ENCODE measurements at places on chromosomes 7 and 10.

DNA sequence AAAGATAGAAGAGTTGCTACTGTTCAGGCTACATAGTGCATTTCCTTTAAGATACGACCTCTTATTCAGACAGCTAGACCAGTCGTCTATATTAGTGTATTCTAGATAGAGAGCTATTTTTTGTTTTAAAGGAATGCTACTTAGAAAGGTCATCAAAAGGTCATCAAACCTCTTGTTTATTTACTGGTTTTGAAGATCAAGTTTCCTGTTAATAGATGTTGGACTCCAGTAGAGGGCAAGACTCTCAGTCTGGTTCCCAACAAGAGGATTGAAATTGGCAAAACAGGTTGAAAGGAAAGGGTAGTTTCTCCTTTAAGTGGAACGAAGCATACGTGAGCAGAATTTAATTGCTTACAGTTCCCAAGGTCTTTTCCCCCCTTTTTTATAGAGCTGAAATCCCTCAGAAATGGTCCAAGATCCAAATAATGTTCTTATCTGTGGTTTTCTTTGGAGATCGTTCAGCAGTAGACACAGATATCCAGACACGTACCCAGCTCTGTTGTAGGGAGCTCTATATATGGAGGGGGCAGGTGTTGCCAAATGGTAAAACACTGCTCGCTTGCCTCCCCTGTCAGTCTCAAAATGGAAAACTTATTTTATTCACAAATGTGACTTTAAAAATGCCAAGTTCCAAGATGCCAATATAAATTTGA is 37.2 kb downstream of the BAMBI start:
- DNase-seq: no peak

DNA sequence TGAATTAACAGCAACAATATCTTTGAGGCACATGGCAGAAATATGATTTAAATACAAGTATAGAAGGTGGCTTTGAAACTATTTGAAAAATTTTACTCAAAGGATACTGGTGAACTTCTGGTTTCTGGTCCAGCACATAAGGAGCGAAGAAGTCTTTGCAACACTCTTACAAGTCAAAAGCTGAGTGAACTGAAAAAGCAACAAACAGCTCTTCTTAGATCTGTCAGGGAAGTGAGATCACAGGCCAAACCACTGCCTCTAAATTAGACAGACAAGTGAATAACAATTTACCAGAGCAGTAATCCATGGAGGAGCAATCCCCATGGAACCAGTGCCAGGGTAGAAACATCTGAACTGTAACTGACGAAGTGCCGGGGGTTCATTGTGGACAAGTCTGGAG is 9.6 kb upstream of the VWC2 start:
- no peak for DNase-seq

DNA sequence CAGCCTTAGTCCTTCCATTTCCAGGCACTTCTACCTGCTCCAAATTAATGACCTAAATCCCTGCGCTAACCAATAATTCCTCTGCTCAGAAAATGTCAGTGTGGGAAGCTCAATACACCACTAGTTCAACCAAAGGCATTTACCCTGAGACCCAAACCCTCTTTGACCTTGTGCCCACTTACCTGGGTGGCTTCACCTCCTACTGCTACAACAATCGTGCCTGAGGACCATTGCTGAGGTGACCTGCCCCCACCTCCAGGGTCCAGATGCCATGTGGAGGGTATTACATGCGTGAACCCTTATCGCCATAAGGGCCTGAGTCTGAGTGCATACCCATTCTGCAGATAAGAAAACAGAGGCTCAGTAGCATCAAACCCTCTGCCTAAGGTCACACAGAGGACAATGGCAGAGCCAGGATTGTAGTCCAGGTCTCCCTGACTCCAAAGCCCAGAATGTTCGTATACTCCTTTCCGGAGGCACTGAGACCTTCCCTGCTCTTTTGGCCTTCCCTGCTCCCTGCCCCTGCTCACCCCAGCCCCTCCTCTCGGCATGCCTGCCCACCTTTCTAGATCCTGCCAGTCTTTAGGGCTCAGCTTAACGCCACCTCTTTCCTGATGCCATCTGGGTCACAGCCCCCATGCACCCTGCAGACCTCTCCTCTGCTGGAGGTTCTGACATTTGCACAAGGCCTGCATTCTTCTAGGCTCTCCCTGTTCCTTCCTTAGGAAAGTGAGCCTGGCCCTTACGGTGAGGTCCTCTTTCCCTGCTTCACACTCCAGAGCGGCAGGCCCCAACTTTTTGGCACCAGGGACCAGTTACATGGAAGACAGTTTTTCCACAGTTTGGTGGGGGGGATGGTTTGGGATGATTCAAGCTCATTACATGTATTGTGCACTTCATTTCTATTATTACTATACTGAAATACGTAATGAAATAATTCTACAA is 94.9 kb downstream of the CHST15 start:
- no peak for DNase-seq

DNA sequence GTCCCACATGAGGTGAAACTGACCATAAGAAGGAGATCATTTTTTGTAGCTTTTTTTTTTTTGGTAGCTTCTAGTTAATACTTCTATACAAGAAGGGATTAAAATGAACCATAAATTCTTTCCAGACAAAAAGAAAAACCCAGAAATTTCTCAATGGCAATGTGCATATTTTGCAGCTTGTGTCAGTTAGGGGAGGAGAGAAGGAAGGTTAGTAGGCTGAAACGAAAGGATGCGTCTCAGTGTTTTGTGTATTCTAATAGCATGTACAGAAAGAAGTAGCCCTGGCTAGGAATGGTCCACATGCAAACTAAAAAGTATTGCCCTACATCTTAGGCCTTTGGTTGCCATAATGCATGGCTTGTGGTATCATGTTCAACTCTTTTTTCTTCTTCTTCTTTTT is 90.6 kb downstream of the CACNB2 start:
- no peak for DNase-seq

GRCh38 chr10:7070950-7071349 is 339.9 kb downstream of the SFMBT2 start:
- no peak for DNase-seq

DNA sequence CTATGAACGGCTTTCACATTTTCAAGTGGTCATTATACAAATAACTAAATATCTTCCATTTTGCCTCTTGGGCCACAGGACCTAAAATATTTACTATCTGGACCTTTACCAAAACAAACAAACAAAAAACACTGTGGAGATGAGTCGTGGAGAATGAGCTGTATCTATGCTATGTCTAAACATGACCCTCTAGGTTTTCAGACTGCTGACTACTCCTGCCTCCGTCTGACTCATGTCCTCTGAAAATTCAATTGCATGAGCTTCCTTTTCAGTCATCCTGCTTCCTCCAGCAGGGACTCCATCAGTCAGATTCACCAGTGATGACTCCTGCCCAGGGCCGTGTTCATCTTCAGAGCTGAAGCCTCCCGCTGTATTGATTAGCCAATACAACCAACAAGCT is 96.8 kb downstream of the COL28A1 start:
- DNase-seq: no peak

- no peak for DNase-seq
Observed at GRCh38 chr10:132817701-132818211, 31.8 kb upstream of the NKX6-2 start.

- no peak for DNase-seq
Observed at GRCh38 chr7:44706788-44707557, 41.7 kb upstream of the ZMIZ2 start.

GRCh38 chr7:65239324-65239706 is 134.3 kb upstream of the ZNF92 start:
- DNase-seq: no peak

GRCh38 chr7:135232720-135233119 is 918 bp upstream of the STRA8 start:
- DNase-seq: no peak

GRCh38 chr7:82950436-82950835 is 212.2 kb downstream of the PCLO start:
- DNase-seq: no peak

GRCh38 chr7:135164357-135165061 is 6.0 kb downstream of the CYREN start:
- DNase-seq: no peak

DNA sequence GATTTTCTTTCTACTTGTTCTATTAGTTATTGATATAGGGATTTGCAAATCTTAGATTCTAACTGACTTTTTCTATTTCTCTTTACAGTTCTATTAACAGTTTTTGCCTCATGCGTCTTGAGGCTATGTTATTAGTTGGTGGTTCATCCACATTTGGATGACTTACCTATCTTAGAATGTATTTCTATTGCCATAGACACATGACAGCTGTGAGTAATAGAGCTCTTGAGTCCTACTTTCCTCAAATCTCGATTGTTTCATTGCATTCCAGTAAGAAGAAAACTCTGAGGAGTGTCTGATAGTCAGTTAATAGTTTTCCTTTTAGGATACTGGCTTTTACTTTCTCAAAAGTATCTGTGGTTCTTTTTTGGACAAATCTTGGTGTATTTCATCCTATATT is 241.4 kb upstream of the ZNF32 start:
- no peak for DNase-seq

- DNase-seq: no peak
Observed at GRCh38 chr10:58177362-58177947, 90.2 kb downstream of the IPMK start.

- DNase-seq: no peak
Observed at GRCh38 chr7:507623-508300, 11.9 kb downstream of the PDGFA start.

- DNase-seq: no peak
Observed at GRCh38 chr7:151663382-151664100, 143.8 kb upstream of the RHEB start.

GRCh38 chr10:95730233-95730632 is 25.7 kb upstream of the ENTPD1 start:
- DNase-seq: no peak

DNA sequence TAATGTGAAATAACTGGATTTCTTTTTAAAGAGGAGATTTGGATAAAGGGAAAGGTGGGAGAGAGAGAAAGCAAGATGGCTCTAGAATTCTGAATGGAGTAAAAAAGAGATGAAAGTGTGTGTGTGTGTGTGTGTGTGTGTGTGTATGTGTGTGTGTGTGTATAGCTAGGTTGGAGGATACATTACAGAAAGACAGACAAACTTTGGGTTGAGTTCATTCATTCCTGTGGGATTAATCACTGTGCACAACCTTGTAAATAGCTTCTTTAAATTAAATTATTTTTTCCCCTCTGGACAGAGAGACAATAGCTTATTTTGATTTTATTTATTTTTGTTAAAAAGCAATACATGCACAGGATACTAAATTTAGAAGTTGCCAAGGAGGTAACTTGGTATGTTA is 7.5 kb downstream of the ASB4 start:
- no peak for DNase-seq

- no peak for DNase-seq
Observed at GRCh38 chr10:106268000-106268399, 896.5 kb downstream of the SORCS1 start.

- peak; percentile 65 for DNase-seq
Observed at GRCh38 chr10:110860576-110861241, 11.0 kb upstream of the PDCD4 start.

DNA sequence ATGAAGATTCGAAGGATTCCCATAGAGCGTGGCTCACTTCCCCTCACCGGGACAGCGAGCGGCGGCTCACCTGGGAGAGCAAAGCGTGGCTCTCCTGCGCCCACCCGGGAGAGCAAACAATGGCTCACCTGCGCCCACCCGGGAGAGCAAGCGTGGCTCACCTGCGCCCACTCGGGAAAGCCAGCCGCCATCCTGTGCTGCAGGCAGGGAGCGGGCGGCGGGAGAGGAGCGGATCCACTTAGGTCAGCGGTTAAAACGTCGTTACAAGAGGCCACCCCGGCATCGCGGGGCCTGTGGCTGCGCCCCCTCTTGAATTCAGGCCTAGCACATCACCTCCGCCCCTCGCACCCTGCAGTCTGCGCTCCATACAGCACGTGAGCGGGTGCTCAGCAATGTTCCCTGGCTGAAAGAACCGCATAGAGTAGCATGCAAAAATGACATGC is 461 bp upstream of the FIGNL1 start:
- DNase-seq: no peak

GRCh38 chr10:112202561-112203241 is 19.1 kb upstream of the GPAM start:
- DNase-seq: no peak

- DNase-seq: no peak
Observed at GRCh38 chr7:111525100-111525499, 37.2 kb downstream of the IMMP2L start.

- DNase-seq: no peak
Observed at GRCh38 chr7:120998520-120998919, 10.0 kb downstream of the CPED1 start.

- no peak for DNase-seq
Observed at GRCh38 chr10:19498393-19499290, 317.6 kb upstream of the PLXDC2 start.

GRCh38 chr7:13904689-13905088 is 84.8 kb downstream of the ETV1 start:
- no peak for DNase-seq

DNA sequence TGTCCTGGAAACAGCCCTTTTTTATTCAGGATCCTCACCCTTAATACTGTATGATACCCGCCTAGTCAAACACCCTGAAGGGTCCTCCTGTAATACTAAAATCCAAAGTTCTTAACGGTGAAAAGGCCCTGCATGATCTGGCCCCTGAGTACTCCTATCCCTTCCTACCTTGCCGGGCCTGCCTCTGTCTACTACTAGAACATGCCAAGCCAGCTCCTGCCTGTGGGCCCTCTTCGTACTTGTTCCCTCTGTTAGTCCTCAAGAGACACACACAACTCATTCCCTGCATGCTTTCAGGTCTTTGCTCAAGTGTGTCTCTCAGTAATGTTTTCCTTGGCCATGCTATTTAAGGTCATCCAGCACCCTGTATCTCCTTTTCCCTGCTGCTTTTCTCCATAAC is 5.0 kb upstream of the WAPL start:
- DNase-seq: no peak

DNA sequence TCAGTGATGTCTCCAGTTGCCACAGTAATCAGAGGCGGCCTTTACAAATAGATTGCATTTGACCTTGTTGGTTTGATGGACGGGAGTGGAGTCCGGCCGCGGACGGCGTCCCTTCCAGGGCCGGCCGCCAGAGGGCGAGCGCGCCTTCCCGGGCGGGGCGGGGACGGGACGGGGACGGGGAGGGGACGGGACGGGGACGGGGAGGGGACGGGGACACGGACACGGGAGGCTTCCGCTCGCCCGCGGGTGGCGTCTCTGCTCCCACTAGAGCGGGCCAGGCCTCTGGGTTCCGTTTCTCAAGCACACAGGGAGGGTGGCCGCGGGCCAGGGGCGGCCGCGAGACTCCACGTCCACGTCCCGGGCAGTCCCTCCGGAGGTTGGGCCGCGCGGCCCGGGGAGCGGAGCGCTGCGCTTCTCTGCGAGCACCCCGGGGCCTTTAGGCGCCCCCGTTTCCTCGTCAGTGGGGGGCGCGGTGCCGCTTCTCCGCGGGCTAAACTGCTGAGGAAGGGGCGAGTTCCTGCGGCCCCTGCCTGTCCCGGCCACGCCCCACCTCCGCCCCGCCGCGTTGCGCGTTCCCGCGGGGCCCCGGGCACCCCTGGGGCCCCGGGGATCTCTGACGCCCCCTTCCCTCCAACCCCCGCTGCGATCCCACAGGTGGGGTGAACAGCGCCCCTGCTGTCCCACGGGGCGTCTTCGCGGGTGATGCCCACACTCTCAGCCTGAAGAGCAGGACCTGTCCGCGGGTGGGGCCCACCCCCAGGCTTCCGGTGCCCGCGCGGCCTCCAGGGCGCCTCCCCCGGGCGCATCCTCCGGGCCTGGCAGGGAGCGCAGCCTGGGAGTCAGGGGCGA is 84.2 kb upstream of the MKI67 start:
- peak; percentile 67 for DNase-seq

- DNase-seq: no peak
Observed at GRCh38 chr7:144936314-144936713, 100.5 kb upstream of the TPK1 start.

- no peak for DNase-seq
Observed at GRCh38 chr10:127486355-127486754, 62.8 kb upstream of the NPS start.

GRCh38 chr7:9091282-9091681 is 657.9 kb downstream of the NXPH1 start:
- no peak for DNase-seq

Data from effector memory CD8-positive, alpha-beta T cell (primary cell).